ENCODE measurements at places on chromosomes 3 and 15.
A peak's percentile ranks its signal among the peaks of the same experiment; 100 is the strongest.

DNA sequence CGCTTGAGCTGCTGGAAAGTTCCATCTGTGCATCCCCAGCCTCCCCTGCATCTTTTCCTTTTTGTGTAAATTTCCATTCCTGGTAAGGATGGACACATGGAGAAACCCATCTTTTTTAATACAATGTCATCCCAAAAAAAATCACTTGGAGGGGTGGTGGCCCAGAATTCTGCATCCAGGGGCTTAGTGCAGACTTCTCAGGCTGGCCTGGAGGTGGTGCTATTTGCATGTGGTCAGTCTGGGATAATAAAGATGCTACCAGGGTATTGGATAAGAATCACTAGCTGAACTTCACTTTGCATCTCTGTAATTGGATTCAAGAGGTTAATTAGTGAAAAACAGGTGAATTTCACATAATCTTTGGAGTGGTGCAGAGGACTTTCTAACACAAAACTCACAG lies 1.8 kb upstream of the ZSCAN2 start:
- peak; percentile 24 for DNase-seq

DNA sequence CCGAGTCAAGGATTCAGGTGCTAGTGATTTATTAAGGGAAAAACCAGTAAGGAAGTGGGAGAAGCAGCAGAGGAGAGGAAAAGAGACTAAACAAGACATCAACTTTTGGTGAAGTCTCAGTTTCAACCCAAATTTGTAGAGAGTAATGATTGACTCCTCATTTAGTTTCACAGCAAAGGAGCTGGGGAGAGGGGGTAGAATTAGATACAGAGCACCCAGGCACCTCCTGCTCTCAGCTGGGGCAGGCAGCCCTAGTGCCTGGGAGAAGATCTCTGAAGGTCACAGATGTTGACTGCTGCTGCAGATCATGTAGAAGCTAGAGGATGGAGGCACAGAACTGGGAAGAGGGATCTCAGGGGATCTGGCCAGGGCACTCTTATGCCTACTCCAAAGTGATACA lies 29.1 kb downstream of the RPL39L start:
- DNase-seq = no peak

DNA sequence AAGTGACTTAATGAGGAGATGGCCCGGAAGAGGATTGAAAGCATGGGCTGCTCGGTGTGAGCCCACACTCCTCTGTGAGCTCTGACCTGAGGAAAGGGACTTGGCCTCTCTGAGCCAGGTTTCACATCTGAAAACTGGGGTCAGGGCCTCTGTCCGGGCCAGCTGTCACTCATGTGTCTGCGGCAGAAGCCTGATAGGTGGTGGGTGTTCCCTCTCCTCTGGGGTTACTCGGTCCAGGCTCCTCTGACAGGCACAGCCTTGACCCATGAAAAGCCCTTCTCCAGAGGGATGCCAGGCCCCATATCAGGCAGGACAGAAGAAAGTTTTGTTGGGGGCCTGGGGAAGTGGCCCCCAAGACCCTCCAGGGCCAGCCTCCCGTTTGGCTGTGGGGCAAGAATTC lies 131.4 kb downstream of the CHSY1 start:
- no peak for DNase-seq

DNA sequence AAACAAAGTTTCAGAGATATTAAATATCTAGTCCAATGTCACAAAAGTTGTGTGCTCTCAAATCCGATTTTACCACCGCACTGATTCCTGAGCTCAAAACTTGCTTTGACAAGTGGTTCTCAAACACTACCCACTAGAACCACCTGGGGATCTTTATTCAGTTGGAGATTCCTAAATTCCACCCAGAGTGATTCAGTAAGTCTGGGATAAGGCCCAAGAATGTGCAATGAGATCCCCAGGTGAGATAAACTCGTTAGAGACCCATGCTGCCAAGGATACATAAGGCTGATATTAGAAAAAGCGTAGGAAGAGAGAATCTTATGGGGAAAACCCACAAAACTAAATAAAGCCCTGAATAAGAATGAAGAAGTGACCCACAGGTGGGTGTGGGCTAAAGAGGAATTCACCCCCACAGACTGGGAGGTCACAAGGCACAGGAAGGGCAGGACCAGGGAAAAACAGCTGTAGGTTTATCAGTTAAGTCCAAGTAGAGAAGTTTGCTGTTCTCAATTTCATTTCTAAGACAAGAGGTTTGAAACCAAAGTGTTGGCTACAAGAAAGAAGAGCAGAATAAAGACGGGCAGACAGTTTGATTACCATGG lies 11.5 kb upstream of the RPS17 start:
- peak; percentile 65 for DNase-seq

GRCh38 chr3:124775877-124776276 lies 45.6 kb downstream of the UMPS start:
- DNase-seq = no peak

GRCh38 chr3:187522890-187523289 lies 147.3 kb downstream of the SST start:
- DNase-seq = no peak

GRCh38 chr3:129263161-129263910 lies 13.9 kb downstream of the COPG1 start:
- DNase-seq = no peak

GRCh38 chr3:56884387-56884786 lies 82.6 kb upstream of the ARHGEF3 start:
- peak; percentile 87 for DNase-seq

GRCh38 chr15:73354241-73354640 lies 14.5 kb downstream of the HCN4 start:
- no peak for DNase-seq

GRCh38 chr3:109337393-109337792 lies at the start of gene DPPA4:
TSS of gene DPPA4 (minus strand) at chr3:109337546. CDS start at chr3:109337517, 29 bp downstream.
- DNase-seq = no peak

DNA sequence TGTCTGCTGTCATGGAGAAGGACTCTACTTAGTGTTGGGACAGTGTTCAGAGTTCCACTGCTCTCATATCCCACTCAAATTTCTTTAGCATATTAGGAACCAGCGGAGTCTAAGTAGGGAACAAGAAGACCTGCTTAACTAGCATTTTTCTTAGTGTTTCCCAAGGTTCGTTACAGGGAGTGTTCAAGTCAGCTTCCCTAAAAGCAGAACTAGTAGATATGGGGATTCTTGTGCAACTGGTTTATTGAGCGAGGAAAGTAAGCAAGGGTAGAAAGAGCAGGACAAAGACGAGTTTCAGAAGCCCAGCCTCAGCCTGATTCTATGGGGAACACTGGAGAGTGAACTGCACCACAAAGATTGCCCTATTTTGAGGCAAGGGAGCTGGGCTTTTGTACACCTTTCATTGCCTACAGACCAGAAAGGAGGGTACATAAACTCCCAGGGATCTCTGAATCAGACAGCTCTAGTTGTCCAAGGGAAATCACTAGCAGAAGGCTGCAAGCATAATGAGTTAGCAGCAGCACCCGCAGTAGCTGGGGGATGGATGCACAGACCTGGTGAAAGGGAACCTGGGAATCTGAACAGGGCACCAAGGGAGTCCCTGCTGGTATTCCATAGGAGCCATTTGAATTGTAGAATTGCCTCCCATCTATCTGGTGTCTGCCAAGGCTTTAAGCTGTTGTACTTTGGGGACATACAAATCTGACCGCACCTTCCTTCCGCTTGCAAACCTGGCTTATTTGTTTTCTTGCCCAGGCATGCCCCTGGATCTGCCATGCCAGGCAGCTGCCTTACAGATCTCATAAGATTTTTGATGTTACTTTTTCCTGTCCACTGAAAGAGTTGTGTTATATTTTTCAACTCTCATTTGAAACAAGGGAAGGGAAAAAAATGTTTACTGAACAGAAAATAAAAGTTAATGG lies 15.1 kb downstream of the CMTM7 start:
- no peak for DNase-seq

DNA sequence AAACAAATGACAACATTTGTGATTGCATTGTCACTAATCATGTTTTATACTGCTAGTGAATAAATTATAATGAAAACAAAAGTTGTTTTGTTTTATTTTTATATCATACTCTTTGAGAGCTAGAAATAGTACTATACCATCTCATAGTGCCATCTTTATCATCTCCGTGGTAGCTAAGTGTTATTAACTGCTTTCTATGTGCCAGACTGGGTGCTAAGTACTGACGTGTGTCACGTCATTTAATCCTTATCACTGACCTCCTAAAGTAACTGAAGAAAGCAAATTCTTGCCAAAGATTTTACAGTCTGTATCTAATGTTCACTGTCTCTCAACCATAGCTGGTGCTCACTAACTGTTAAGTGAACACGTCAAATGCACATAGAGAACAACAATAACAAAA lies 99.5 kb upstream of the CNTN3 start:
- no peak for DNase-seq

DNA sequence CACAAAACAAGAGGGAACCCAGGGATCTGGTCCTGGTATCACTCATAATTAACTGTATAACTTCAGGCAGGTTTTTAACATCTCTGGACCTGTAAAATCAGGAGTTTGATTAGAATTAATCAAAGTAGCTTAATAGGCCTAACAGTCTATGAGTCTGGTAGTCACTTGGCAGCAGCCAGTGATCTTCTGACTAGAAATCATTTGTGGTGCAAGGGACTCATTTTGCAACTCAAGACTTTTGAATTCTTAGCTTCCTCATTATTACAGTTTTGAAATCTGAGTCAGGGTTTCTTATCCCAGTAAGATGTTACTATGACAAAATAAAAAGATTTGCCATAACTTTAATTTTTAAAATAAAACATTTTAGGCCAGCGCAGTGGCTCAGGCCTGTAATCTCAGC lies 70.8 kb downstream of the TMCC1 start:
- no peak for DNase-seq

DNA sequence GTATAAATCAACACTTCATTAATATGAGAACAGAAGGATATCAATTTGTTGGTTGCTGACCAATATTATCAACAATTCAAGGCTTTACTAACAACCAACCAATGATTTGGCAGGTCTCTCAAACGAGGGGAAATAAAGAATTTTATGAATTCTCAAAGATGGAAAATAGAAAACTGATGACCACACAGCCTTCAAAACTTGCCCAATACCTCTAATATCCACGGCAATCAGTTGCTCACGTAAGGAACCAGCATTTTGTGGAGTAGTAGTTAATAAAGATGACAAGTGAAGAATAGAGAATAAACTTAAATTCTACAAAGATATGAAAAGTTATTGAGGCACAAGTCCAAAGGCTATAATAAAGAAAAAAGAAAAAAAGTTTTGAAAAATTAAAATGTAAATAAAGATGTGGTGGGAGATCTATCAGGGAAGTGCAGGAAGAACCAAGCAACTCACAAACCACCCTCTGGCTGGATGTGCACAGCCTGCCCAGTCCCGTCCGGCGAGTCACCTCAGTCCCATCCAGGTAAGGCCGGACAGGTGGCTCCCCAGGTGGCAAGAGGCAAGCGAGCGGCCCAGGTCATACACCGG lies 808 bp downstream of the GK5 start:
- no peak for DNase-seq

- no peak for DNase-seq
Measured at GRCh38 chr15:37079726-37080125, 20.6 kb downstream of the MEIS2 start.

DNA sequence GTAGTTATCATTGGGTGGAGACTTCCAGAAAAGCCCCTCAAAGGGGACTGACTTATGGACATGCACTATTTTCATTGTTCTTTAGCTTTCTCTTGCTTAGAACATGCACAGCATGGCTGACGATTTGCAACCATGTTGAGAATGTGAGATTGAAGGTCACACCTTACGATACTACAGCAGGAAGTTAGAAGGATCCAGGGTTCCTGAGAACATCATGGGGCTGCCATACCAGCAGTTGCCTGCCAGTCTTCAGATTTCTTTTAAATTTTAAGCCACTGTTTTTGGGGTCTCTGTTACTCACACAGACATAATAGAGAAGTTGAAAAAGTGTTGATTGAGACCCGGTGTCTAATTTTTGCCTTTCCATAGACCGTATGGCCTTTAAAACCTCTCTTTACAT lies 396.5 kb downstream of the MECOM start:
- no peak for DNase-seq

DNA sequence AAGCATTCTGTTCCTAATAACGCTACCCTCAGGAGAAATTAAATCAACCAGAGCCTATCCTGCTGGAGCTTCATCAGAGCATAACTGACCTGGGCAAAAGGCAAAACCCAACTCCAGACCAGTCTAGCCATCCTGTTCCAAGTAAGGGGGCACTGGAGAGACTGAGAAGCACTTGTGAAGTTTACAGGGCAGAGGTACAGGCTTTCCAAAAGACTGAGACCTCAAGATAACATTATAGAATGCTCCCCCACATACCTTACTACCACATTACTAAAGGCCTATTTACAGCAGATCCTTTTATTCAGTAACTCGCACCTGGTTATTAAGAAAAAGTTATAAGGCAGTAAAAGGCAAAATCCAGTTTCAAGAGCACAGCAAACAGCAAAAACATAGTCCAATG lies 35.5 kb downstream of the RFX7 start:
- no peak for DNase-seq

- DNase-seq = no peak
Measured at GRCh38 chr3:76308541-76308940, 523.2 kb upstream of the ZNF717 start.

DNA sequence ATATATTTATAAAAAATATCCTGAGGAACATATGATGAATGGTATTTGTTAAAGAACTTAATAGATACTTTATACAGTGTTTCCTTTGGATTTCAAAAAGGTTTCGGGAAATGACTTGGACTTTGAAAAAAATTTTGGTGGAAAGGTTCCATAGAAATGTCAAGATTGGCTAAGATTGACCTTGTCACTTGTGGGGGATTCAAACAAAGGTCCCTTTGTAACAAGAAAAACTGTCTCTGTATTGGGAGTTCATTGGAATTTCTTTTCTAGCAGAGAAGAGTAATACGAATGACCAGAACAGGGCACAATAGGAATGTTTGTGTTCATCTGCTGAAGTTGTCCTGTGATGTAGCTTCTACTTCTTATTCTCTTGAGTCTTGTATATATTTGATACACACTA lies 43.2 kb downstream of the ARHGEF26 start:
- no peak for DNase-seq

GRCh38 chr3:112448939-112449338 lies 50.3 kb downstream of the BTLA start:
- no peak for DNase-seq

GRCh38 chr3:171343693-171344092 lies 116.5 kb downstream of the TNIK start:
- no peak for DNase-seq

- no peak for DNase-seq
Measured at GRCh38 chr3:40624189-40624769, 99.5 kb downstream of the ZNF621 start.

DNA sequence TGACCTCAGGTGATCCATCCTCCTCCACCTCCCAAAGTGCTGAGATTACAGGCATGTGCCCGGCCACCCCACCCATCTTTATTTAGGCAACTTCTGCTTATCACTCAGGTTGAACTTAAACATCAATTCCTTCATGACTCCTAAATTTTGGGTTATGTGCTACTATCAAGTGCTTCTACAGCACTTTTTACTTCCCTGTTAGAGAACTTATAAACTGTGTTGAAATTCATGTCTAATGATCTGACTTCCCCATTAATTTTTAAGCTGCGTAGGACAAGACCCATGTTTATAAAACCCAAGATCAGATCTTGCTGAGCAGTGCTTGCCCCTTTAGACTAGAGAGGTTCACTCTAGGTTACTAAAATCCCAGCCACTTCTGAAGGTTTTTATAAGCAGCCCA lies 266.2 kb upstream of the TPRG1 start:
- no peak for DNase-seq

- no peak for DNase-seq
Measured at GRCh38 chr3:131658115-131658514, 155.3 kb upstream of the MRPL3 start.
